ENCODE measurements at places on chromosomes 12 and 14. TPM values are rescaled to one million over a fixed set of nuclear protein-coding genes. Genes with fewer than 3 reads are reported as not detected.
A peak's percentile ranks its signal among the peaks of the same experiment; 100 is the strongest.

CLEC12A gene
- 0.29 TPM for total RNA-seq

GRIN2B gene
- total RNA-seq = not detected

DNA sequence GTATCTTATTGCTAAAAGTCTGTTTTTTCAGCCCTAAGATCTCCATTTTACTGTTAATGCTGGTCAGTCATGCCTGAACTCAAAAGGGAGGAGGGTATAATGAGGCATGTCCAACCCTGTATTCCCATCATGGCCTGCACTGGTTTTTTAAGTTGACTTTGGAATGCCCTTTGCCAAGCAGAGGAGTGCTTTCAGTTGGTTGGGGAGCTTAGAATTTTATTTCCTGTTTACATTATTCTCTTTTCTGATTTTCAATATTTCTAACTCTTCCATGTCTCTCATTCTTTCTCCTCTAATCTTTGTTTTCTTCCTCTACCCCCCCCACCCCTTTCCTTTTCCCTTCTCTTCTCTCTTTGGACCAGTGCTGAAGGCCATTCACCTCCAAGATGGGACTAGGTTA, 4.9 kb upstream of the DHRS2 start:
- DNase-seq = no peak

DNA sequence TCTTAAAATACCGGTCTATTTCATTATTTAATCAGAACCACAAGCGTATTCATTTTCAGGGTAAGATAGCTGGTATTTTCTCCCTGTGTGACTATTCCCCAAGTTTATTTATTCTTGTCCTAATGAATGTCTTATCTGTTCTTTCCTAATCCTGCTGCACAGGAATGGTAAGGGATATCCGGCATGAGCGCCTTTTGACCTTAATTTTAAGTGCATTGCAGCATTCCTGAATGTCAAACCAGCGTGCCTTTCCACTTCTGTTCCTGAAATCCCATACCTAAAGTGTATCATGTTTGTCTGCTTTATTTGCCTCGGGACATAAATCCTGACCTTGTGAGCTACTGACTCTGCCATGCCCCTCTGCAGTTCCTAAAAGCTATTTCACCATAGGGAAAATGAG, 1713.2 kb upstream of the FLRT2 start:
- no peak for DNase-seq

DNA sequence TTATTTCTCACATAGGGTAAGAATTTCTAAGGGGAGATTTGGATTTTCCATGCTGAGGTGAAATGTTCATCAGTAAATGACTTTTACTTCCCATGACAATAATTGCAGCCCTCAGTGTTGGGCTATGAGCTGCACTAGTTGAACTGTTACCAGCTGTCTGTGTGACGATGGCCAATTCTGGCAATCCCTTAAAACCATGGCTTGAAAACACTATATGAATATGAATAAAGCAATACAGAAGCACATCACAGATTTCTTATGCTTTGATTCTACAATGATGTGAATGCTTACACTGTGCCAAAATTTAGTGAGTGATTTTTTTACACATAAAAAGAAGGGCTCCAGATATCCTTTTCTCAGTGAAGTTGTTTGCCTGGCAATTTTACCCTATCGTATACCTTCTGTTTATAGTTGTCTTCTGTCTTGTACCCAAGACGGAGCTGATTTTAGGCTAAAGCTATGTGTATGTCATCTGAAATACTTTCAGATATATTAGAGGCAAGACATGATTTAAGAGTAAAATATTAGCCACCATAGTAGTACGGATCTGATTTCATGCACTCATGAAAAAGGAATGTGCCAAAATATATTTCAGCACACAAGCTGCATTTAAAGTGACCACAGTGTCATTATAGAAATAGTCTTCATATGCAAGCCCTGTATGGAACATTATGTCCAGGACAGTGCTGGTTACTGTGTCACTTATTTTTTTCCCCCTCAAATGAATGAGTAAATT, 52.0 kb downstream of the SLC38A4 start:
- no peak for DNase-seq

BBOF1 gene
- 15.9 TPM for total RNA-seq

- DNase-seq = peak; percentile 55
Measured at GRCh38 chr12:54136844-54137580, 51.8 kb downstream of the SMUG1 start.

GRCh38 chr14:64725261-64725815, 21.1 kb downstream of the PLEKHG3 start:
- peak; percentile 84 for DNase-seq

UBE3B gene
- 40.9 TPM for total RNA-seq

STYK1 gene
- total RNA-seq = under 0.01 TPM

MYF5 gene
- not detected for total RNA-seq

DNA sequence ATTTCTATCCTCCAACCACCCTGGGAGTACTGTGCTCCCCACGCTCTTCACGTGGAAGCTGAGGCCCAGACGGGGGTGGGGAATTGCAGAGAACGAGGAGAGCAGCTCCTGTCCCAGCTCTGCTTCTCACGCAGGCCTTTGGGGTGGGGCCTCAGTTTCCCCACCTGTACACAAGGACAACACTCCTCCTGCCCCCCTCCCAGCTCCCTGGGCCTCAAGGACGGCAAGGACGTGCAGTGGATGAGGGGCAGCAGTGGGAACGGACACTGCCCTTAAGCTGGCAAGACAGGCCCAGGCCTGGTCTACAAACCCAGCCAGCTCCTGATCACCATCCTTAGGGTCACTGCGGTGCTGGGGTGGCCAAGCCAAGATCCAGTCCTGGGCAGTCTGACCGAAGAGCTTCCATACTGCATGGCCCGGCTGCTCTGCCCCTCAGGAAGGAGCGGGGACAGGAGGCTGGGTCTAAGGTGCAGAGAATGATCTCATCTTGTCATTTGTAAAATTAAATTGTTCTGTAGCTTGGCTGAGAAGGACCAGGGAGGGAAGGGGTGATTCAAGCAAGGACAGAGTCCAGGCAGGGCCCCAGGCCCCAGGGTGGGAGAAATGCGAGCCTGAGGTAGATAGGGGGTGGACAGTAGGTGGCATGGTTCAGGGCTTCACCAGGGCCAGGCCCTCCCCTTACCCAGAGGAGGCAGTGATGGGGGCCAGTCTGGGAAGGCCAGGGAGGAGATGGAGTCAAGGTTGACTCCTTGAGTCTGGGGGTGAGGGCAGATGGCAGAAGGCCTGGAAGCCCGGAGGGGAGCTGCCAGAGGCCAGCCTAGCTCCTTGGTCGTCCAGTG, 1.3 kb upstream of the CLBA1 start:
- peak; percentile 75 for DNase-seq

DNAI7 gene
- total RNA-seq = 0.29 TPM

PTHLH gene
- 3.2 TPM for total RNA-seq

DNA sequence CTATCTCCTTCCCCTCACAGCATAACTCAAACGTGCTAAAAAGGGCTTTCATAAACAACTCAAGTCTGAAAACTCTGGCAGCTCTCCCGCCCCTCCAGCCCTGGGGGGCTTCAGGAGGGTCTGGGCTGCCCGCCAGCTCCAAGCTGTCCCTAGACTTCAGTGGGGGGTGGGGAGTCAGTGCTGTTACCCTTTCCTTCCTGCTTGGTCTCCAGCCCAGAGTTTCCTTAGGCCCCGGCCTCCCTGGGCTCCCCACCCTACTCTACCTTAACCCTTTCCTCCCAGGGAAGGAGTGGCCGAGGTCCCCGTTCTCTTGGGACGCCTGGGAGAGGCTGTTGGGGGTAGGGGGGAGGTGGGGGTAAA, 530 bp upstream of the NYNRIN start:
- DNase-seq = no peak

- DNase-seq = peak; percentile 36
Measured at GRCh38 chr12:65662590-65662989, 161.7 kb upstream of the HMGA2 start.

FRMD6 gene
- total RNA-seq = 701 TPM

GRCh38 chr12:82527165-82527780, 159.4 kb upstream of the TMTC2 start:
- no peak for DNase-seq

DNA sequence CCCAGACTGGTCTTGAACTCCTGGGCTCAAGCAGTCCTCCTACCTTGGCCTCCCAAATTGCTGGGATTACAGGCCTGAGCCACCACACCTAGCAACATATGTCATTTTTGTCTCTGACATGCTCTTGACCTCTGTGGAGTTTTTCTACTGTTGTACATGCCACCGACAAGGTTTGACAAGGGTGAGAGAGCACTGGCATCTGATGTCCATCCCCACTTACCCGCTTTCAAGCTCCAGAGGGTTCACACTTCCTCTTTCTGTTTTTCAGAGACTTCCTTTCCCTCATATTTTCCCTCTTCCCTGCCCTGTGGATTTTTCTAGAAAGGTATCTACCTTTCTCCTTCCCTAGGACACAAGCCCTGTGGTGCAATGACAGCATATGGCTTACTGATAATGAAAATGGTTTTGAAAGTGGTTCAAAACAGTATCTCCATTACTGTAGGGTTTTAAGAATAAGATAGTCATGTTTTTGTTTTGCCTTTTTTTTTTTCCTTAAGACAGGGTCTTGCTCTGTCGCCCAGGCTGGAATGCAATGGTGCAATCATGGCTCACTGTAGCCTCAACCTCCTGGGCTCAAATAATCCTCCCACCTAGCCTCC, 27.7 kb upstream of the PLEKHG3 start:
- no peak for DNase-seq

GRCh38 chr14:51724650-51725049, 72.9 kb downstream of the FRMD6 start:
- DNase-seq = no peak

DNA sequence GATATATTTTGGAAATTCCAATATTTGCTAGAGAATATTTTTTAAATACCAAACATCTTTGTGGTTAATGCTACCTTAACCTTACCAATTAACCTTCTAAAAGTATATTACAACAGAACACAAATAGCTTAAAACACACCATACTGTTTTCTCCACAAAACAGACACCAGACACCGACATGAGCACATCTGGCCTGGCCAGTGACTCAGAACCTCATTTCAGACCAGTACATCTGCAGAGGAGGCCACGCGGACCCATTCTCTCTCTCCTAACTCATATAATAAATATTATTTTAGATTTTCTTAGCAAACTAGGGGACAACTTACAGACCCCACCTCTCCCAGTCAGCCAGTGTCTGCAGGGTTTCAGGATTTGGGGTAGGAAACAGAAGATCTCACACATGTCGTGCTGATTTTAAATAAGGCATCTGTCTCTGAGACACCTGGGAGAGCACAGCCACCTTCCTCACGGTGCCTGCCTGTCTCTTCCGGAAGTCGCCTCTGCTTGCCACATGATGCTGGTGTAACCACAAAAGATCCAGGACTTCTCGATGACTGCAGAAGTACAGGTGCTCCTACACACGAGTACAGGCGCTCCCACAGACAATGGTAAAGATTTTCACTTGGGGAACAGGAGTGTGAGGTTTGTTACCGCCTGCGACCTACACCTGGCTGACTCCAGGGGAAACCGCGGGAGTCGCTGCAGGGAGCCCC, 9.7 kb upstream of the ANKLE2 start:
- peak; percentile 88 for DNase-seq

ARID2 gene
- total RNA-seq = 23.0 TPM

DNA sequence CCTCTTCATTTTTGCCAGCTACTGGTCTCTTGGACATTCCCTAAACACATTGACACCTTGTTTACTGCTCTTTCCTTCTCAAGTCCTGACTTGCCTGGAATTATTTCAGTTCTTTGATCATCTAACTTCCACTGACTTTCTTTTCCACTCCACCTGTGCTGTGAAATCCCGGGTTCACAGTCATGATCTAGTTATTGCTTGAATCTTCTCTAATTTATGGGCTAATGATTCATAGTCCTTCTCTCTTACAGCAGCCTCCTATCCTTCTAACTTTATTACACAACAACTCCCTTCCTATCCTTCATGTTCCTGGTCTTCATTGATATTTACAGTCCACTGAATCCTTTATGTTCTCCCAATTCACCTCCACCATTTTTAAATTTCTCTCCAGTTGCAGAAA, 260.1 kb downstream of the C12orf75 start:
- DNase-seq = no peak

OR4E1 gene
- total RNA-seq = not detected

GRCh38 chr14:65228436-65228835, 126.1 kb upstream of the MAX start:
- no peak for DNase-seq

GRCh38 chr14:65238456-65238855, 136.1 kb upstream of the MAX start:
- DNase-seq = no peak

GRCh38 chr14:95196268-95196667, 38.9 kb upstream of the DICER1 start:
- no peak for DNase-seq

DNA sequence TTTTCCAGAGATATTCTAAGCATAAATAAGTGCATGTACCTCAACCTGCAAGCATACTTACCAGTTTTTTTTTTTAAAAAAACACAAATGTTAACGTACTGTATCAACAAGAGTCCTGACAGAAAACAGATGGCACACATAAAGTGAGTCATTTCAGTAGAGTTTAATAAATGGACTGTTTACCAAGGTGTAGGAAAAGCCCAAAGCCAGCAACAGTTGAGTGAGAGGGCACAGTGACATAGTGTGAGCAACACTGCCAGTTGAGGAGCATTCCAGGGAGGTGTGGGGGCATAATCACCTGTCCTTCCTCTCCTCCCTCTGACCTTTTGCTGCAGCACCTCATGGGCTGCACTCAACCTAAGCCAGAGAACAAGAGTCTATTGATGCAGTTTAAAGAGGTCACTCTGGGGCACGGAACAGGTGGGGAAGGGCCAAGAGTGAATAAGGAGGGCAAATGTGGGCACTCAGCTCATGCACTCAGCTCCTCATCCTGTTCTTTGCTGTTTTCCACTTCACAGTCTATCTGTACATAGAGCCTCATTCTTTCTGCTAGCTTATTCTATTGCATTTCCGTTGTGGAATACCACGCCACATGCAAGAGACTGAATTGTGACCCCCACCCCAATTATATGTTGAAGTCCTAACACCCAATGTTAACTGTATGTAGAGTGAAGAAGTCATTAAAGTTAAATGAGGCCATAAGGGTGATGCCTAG, 29.3 kb downstream of the DHRS2 start:
- DNase-seq = peak; percentile 5

MGP gene
- 16.8 TPM for total RNA-seq

- DNase-seq = no peak
Measured at GRCh38 chr14:62943202-62943601, 102.1 kb downstream of the KCNH5 start.

DNA sequence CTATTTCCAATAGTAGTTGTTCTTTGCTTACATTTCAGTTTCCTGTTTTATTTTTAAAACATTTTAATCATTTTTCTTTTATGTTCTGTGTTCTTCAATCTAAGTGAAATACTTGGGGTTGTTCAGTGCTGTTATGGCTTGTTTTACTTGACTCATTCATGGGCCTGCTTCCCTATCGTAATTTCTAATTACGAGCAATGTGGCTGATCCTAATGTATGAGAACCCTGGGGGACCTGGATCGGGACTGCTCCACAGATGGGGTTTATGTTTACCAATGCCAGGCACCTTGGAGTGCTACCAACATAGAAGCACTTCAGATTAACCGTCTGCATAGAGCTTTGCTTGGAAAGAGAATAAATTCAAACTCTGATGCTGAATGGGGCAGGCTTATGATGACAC, 29.8 kb downstream of the TECPR2 start:
- no peak for DNase-seq

- DNase-seq = no peak
Measured at GRCh38 chr12:3205742-3206519, 128.8 kb downstream of the TSPAN9 start.

All from osteoblast (primary cell).